ENCODE measurements at places on chromosomes 4 and X.

DNA sequence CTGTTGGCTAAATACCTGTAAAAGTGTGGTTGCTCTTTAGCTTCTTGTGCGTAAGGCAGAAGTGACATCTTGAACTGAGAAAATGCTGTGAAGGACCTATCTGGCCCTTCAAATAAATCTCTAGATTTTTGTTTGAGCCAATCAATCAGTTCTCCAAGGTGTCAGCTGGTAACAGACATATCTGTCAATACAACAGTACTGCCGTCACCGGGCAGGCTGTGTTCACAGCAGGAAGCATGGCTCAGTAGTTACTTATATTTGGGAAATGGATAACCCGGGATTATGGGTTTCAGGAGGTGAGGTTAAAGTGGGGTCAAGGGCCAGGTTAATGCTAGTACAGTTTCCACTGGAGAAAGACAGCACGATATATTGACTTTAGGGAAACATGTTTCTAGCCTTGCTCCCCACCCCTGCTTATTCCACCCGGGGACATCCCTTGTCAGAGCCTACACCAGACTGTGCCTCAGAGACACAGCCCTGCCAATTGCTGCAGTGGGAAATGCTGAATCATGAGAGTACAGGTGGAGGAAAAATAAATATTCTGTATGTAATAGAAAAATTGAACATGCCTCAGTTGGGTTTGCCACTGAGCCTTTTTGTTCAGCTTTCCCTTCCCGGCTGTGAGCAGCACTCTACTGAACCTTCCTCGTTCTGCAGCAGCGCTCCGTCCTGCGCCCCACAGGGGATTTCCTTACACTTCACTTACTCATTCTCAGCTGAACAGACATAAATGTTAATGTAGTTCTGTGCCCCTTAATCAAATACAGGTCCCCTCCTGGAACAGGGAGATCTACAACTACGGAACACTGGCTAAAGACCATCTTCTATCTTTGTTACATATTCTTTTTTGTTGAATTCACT is 121.1 kb downstream of the MGST2 start:
- DNase-seq: no peak

DNA sequence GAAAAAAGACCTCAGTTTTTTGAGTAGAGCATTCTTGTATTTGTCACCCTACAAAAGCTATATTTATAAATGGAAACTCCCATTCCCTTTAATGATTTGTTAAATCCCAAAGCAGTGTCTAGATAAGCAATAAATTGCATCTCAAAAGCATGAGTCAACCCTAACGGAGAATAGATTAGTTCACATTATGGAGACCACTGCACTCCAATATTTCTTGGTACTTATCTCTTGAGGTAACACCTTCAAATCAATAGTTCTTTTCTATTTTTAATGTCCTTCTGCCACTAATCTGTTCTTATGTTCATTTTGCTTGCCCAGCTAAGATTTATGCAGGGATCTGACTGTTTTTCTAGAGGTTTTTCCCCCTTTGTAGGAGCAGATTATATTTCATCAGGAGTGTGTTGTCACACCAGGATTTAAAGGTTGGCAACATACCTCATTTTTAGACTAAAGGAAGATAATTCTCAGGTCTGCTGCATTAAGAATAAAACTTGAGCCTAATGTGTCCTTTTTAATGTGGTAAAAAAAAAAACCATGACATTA is 91.4 kb upstream of the ADGRG2 start:
- DNase-seq: no peak

GRCh38 chr4:85078016-85078415 is 111.5 kb upstream of the WDFY3 start:
- DNase-seq: no peak

- DNase-seq: no peak
Observed at GRCh38 chr4:93633721-93634120, 194.8 kb upstream of the ATOH1 start.

DNA sequence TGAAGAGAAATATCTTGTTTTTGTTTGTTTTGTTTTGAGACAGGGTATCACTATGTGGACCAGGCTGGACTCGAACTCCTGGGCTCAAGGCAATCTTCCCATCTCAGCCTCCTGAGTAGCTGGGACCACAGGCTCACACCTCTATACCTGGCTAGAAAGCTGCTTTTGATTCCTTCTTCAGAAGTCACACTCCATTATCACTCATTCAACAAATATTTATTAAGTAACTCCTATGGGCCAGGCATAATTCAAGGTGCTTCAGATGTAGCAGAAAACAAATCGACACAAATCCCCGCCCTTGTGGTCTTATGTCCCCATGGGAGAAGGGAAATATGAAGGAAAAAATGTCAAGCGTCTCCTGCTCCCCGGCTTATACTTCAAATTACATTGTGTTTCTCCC is 72.6 kb upstream of the DHX15 start:
- DNase-seq: no peak

GRCh38 chr4:89212666-89213381 is 94.8 kb downstream of the GPRIN3 start:
- no peak for DNase-seq

- DNase-seq: no peak
Observed at GRCh38 chr4:184392748-184393559, 81.4 kb downstream of the IRF2 start.

- no peak for DNase-seq
Observed at GRCh38 chr4:7828793-7829301, 110.8 kb downstream of the AFAP1 start.

DNA sequence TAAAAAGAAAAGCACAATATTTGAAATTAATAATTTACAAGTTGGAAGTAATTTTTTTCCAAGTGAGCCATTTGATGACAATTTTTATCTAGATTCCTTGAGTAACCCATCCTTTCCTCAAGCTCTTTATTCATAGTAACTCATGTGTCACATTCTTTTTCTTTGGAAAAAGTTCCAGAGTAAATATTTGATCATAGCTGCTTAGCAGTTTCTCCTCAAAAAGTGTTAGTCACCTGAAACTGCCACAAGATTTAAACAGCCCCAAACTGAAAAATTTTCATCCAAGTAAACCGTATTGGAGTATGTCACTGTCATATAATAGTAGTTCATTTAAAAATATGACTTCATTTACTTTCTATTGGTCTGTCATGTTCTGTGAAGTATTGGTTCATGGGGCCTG is 94.6 kb upstream of the CASK start:
- DNase-seq: no peak

DNA sequence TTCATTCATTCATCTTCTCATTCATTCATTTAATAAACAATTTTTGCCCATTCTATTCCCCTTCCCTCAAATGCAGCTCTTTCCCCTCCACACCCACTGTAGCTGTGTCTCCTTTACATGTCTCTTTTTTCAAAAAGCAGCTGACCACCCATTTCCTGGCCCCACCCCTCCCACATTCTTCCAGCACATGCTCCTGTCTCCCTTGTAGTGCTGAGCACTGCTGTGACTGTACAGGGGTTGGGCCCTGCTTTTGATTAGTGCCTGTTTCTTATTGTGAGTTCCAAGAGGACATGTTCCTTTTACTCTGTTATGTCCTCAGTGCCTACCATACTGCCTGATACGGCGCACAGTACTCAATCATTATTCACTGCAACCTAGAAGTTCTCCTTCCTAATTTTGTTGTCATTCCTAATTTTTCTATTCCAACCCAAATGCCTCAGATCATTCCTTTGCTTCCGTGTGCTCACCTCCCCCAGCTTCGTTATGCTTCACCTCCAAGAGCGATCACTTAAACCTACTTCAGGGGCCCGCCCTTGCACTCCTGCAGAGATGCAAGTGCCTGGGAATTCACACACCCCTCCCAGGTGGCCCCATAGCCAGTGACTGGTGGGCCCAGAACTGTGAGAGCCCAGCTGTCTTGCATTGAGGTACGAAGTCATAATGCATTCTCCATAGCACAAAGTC is 152.2 kb downstream of the STK32B start:
- no peak for DNase-seq

DNA sequence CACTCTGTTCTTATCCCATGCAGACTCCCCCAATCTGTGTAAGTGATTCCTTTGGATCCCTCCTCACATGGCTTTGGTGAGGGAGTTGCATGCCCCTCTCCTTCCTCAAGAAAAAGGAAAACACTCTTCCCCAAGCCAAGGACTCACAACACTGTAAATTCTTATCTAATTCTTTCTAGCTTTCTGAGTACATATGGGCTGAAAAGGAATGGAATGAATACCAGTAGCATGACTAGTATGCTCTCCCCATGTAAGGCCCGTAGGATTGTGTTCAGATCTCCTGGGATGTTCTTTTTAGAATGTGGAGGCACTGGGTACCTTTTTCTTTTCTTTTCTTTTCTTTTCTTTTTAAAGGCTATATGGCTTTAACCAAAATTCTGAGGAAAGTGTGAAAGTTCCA is 17.0 kb upstream of the MAGED1 start:
- no peak for DNase-seq

DNA sequence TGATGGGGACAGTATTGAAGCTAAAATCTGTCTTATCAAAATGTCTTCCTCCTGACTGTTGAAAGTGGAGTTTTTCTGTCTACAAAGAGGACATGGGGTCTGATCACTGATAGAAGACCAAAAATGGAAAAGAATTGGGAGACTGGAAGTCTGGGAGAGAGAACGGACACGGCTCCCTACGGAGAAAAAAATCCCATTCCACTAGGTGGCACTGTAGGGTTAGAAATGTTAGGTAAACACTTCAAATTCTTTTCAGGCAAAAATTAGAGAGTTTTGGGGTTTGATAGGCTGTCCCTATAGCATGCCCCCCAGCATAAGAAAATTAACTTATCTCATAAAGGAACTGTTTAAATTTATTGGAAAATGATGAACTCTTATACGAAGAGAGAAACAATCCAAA is 200.5 kb downstream of the FAM133A start:
- DNase-seq: no peak

DNA sequence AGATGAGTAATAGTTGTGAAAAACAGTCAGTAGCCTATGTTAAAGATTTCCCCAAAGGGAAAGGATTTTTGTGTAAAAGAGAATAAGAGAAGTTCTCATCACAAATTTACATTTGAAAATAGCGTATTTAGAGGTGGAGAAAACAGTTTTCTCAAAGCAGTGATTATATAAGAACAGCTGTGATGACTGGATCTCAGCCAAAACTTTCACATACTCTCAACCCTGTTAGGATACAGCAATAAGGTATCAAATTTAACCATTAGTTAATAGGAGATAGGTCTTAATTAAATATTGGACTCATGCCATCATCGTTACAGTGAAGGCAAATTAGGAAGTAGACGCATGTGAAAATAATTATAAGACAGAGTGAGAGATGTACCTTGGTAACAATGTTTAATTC is 622.7 kb downstream of the PCDH18 start:
- DNase-seq: no peak

- DNase-seq: no peak
Observed at GRCh38 chrX:48896611-48897011, 957 bp downstream of the TIMM17B start.

GRCh38 chrX:103607364-103608305 is at the start of gene TCEAL3:
TCEAL3 (plus strand) TSS chrX:103607963; CDS start chrX:103609065, 1,102 bp downstream.
- DNase-seq: peak; percentile 29
